ENCODE measurements at places on chromosomes 7 and 10. TPM values are rescaled to one million over a fixed set of nuclear protein-coding genes. Genes with fewer than 3 reads are reported as not detected.

DNA sequence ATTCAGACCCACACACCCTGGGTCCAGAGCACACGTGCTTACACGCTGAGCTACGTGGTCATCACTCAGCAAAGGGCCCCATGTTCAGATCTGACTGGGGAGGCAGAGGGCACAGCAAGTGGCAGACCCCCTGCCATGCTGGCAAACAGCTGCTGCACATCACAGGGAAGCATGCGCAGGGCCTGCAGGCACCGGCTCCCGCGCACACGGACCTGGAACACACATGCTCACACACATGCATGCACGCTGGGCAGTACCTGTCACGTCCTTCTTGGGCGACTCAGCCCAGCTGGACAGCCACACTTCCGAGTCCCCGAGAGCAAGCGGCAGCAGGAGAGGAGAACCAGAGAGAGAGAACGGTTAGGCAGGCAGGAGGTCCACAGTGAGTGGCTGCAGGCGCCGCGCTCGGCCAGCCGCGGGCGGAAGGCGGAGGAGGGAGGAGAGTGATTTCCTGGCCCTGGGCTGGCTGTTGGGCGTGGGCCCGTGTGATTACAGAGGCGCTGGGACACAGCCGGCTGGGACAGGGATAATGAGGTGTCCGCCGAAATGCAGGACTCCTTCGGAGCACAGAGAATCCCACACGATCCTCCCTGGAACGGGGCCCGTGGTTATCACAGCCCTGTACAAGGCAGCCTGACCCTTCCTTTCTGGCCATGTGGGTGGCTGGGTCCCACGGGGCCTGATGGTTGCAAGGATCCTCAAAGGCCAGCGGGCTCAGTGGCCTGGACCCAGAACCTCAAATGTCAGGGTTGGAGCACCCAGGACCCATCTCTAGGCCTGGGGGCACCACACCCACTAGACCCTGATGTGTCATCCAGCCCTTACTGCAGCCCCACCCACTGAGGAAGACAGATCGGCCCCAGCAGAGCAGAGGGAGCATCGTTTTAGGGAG is 175.1 kb downstream of the NEURL1 start:
- no peak for DNase-seq

DNA sequence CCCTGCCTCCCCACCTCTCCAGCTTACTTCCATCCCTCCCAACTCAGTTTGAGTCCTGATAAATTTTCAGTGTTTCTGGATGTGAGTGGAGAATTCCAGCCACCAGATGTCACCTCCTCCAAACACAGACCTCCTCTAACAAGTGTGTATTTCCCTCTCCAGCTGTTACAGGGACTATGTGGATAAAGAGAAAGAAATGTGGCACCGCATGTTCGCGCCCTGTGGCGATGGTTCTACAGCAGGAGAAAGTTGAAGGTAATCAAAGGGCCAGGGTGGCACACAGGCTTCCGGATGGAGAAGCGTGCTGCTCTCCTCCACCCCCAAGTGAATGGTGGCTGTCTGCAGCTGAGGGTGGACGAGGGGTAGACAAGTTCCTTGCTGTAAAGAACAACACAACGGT is 14.7 kb downstream of the FKBP6 start:
- no peak for DNase-seq

GRCh38 chr7:22597844-22598243 is 97.9 kb upstream of the STEAP1B start:
- no peak for DNase-seq

Gene NUPR2
- total RNA-seq = not detected

- DNase-seq = no peak
Measured at GRCh38 chr10:128035557-128035973, 90.7 kb downstream of the MKI67 start.
